HS-27A (cell line): ENCODE measurements at places on chromosomes 1 and 21.

DNA sequence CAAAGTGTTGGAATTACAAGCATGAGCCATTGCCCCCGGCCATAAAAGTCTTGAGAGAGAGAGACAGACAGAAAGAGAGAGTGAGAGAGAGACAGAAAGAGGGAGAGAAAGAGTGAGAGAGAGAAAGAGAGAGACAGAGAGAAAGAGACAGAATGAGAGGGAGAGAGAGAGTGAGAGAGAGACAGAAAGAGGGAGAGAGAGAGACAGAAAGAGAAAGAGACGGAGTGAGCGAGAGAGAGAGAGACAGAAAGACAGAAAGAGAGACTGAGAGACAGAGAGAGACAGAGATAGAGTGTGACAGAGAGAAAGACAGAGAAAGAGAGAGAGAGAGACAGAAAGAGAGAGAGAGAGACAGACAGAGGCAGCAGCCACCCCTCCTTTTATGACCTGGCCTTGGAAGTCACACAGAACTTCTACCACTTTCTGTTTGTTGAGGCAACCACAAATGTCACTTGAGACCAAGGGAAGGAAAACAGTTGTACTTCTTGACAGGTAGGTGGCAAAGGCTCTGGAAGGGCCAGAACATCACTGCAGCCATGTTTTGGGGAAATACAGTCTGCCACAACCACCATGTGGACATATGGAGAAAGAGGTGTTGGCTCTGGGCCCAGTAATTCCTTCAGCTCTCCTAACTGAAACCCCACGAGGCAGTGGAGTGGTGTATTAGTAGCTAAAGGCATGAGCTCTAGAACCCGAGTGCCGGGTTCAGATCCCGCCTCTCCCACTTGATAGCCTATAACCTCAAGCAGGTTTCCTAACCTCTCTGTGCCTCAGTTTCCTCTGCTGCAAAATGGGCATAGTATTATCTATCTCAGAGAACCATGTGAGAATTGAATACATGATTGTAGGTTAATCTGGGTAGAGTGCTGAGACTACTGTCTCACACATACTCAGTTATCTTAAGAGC, 50.6 kb downstream of the TNFRSF8 start:
- no peak for DNase-seq

DNA sequence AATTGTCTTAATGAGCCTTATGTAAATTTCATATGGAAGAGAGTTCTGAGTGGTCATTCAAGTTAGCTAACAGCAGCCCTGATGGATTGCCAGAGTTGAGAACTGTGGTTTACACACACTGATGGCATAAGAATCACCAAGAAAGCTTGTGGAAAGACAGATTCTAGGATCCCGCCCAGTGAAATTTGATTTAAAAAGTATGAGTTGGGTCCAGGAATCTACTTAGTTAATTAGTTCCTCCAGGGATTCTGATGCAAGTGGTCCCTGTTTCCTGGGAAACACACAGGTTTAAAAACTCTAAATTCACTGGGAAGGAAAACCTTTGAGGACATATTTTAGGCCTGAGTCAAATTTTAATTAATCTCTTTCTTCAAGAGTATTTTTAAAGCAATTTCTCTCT, 144.3 kb downstream of the NTPCR start:
- DNase-seq, result no peak

DNA sequence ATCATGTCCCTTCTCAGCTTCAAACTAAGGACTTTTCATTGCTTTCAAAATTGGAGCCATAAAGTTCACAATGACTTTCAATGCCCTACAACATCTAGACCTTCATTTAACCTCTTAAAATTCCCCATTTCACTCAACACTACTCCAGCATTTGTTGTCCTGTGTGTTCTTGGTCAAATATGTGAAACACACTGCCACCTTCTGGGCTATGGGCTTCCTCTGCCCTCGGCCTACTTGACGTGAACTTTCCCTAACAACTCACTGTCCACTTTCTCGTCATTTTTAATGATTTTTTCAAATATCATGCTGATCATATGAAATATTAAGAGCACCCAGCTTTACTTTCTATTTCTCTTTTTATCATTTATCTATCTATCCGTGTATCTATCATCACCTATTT, 2018.4 kb downstream of the NCAM2 start:
- no peak for DNase-seq

- DNase-seq, result no peak
Measured at GRCh38 chr21:30962013-30962412, 76.3 kb downstream of the KRTAP19-8 start.
